ENCODE measurements at places on chromosomes 12 and 14. TPM values are rescaled to one million over a fixed set of nuclear protein-coding genes. Genes with fewer than 3 reads are reported as not detected.

ADAMTS20 gene
- total RNA-seq, result not detected

MYH6 gene
- total RNA-seq, result 0.28 TPM

- H3K36me3 ChIP-seq, result peaks cover 14% of the 10 kb centered on the region
- H3K4me1 ChIP-seq, result no peaks in the 10 kb centered on the region
- no peak overlapping the region for H3K27ac ChIP-seq
- H3K27me3 ChIP-seq, result no peaks in the 10 kb centered on the region
Observed at GRCh38 chr12:78878459-78878858, 13.9 kb downstream of the SYT1 start.

DNA sequence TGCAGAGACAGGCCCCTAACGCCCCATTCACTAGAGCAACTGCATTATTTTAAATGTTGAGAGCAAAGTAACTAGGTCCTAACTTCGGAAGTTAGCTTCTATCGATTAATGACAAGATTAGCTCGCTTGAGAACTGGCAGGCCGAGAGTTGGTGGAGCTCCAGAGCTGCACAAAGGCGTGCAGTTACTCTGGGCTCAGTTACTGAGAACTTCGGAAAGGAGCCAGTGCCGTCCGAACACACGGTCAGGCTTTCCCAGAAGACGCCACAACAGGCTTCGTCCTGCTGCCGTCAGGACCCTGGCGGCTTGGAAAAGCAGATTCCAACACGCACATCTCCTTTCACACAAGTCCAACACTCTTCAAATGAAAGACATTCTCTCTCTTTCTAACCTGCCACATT, 45.4 kb upstream of the TESC start:
- H3K36me3 ChIP-seq, result no peaks in the 10 kb centered on the region
- H3K4me3 ChIP-seq, result no peak overlapping the region
- no peaks in the 10 kb centered on the region for H3K4me1 ChIP-seq
- H3K27ac ChIP-seq, result no peak overlapping the region
- no peak for DNase-seq
- no peaks in the 10 kb centered on the region for H3K27me3 ChIP-seq

- DNase-seq, result no peak
- no peak overlapping the region for H3K27ac ChIP-seq
- H3K4me1 ChIP-seq, result no peaks in the 10 kb centered on the region
- no peaks in the 10 kb centered on the region for H3K27me3 ChIP-seq
- H3K36me3 ChIP-seq, result no peaks in the 10 kb centered on the region
- H3K4me3 ChIP-seq, result no peak overlapping the region
Observed at GRCh38 chr12:58981961-58982360, 61.7 kb upstream of the LRIG3 start.
